Spinal cord (tissue), 10 donors: ENCODE measurements at places on chromosomes 12 and 14. TPM values are rescaled to one million over a fixed set of nuclear protein-coding genes. Genes with fewer than 3 reads are reported as not detected.

GRCh38 chr14:48023881-48024280 lies 348.5 kb upstream of the MDGA2 start:
- DNase-seq = no peak

DNA sequence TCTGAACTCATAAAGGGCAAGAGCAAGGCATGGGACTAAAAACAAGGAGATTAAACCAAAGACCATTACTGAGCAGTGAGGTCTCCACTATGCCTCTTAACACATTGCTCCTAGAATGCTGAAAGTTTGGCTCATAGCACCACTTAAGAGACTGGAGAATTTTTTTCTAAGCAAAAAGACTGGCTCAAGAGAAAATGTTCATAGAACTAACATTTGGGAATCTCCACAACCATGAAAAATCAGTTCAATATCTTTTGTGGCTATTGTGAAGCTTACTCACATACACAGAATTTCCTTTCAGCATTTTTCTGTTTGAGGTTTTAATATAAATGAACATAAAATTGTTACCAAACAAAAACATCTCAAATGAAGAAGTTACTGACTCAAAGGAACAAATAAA lies 255.8 kb downstream of the CCDC91 start:
- DNase-seq = no peak

DNA sequence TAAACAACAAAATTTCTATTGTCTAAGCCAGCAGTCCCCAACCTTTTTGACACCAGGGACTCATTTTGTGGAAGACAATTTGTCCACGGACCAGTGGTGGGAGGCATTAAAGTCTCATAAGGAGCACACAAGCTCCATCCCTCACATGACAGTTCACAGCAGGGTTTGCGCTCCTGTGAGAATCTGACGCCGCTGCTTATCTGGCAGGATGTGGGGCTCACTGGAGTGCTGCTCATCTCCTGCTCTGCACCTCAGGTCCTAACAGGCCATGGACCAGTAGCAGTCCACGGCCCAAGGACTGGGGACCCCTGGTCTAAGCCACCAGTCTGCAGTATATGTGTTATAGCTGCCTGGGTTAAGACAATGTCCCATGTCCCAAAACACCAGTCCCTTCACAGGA lies 27.2 kb downstream of the VCPKMT start:
- no peak for DNase-seq

Gene KRT1
- 0.51 TPM for polyA plus RNA-seq

DNA sequence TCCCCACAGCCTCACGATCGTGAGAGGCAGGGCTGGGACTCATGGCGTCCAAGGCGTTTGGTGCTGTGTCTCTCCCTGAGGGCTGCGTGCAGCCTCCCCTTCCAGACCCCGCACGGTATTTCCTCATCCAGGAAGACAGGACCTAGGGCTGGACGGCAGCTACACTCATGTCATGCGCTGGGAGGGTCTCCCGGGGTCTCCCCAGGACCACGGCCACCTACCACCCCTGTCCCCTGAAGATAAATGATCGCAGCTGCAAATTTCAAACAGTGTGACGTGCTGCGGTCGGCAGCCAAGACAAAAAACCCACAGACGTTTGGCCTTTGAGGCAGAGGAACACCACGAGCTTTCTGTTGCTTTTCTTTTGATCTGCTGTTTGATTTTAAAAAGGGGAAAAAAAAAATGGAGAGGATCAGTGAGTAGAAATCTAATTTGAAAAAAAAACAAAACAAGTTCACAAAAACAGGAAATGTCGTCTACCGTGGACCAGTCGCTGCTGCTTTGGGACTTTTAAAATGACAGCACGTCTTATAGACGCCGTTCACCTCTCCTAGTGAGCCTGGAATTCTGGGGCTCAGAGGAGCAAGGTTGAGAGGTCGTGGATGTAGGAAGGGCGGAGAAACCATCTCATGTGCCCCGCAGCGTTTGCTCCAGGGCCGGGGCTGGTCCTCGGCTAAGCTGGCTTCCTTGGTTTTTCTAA lies 237.6 kb downstream of the SLC41A2 start:
- DNase-seq = no peak
